ENCODE measurements at places on chromosomes 2 and 18.

DNA sequence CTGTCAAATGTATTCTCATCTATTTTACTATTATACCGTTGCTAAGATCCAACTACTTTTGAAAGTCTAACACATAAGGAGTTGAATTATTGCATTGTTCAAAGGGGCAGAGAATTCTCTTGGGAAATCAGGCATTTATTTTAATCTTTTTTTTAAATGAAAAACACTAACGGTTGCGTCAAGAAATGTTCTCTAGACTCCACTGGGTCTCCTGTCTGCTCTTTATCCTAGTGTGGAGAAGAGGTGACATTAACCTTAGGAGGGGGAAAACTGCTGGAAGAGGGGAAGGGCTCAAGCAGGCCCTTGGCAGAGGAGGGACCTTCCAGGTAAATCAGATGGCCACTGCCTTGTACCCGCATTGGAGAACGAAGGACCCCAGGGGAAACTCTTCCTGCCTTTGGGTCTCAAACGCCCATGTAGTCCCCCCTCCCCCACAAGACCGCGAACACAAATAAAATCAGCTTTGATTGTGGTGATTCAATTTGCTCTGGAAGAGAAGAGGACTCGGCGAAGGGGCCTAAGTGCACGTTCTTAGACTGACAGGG, 1.1 kb upstream of the APCDD1 start:
- DNase-seq, result no peak

DNA sequence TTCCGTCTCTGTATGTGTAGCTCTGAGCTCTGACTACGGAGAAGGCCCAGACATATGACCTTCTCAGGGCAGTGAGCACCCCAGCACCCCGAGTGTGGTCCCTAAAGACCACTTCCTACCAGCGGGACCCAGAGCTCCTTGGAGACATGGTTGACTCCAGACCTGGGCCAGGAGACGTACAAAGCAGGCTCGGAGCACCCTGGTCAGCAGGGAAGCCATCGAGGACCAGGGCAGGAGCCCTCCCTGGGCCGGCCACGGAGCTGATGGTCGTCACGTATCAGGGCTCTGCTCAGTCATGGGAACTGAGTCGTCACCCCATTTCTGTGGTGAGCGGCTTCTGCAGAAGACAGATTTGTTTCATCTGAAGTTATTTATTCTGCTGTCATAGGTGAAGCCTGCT, 12.8 kb upstream of the NEU4 start:
- no peak for DNase-seq

GRCh38 chr18:33575451-33575850, 2.6 kb upstream of the ASXL3 start:
- DNase-seq, result no peak

DNA sequence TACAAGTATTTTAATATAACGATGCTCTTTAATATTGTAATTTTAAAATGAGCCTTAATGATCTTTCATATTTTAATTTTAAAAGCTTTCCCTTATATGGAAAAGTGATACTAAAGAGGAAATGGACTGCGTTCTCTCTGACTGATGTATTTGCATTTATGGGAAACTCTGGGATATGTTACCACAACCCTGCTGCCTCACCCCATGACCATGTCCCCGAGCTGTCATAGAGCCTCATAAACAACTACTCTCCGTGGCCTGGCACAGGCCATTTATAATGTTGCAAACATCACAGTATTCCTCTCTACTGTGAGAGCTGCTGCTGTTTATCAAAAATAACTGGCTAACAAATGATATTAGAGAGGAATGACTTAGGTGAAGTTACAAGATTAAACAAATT, 75.8 kb upstream of the SEC11C start:
- no peak for DNase-seq

DNA sequence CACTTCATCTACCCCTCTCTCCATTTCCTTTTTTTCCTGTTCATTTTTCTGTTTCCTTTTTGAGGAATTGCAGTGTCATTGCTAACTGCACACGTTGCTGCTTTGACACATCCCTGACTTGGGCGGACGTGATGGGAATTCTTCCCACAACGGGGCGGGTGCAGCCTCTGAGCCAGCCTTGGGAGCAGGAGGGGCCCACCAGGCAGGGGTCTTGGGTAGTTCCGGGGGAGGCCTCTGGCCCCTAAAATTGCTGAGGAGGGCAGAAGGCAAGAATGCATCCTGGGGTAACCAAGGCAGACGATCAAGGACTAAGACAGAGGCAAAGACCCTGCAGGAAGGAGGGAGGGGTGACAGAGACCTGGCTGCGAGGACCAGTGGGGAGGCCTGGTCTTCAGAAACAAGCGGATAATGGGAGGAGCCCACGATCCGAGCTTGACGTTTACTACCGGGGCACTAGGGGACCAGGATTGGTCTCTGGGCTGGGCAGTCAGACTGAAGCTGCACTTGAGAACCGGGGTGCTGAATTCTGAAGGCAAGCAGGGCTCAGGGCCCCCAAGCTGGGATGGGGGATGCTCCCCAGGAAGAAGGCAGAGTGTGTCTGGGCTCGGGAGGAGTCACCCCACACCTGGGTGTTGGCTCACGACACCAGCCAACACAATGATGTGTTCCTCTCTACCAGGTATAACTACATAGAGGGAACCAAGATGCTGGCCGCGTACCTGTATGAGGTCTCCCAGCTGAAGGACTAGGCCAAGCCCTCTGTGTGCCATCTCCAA, 14.8 kb upstream of the CNDP1 start:
- DNase-seq, result no peak

DNA sequence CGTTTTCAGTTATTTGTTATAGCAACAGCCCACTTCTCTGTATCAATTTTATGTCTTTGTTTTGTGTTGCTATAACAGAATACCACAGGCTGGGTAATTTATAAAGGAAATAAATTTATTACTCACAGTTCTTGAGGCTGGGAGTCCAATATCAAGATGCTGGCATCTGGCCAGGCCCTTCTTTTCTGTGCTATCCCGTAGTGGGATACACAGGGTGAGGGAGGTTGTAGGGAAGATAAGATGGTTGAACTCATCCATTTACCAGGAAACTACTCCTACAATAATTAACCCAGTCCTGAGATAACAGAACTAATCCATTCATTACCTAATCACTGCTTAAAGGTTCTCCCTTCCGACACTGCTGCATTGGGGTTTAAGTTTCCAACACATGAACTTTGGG, 220.7 kb downstream of the TPGS2 start:
- no peak for DNase-seq

- DNase-seq, result no peak
Measured at GRCh38 chr2:196376984-196377877, 205.9 kb upstream of the STK17B start.

DNA sequence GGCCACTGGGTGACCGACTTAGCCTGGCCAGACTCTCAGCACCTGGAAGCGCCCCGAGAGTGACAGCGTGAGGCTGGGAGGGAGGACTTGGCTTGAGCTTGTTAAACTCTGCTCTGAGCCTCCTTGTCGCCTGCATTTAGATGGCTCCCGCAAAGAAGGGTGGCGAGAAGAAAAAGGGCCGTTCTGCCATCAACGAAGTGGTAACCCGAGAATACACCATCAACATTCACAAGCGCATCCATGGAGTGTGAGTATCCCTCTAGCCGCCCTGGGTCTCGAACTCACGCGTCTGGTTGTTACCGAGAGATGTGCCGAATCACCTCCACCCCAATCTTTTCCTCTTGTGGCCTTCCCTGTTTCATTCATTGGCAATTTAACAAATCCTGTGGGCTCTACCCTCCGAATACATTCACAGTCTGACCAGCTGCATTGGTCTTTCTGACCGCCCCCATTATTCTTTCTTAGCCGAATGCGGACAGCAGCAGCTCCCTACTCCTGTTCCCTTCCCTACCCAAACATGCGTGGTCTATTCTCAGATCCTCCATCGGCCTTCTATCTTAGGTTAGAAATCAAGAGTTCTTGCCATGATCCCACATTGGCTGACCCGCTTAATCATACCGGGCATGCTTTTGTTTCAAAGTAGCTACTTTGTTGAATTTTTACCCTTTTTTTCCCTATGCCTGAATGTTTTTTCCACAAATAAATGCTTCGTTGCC, 631 bp downstream of the RPL31 start:
- no peak for DNase-seq

DNA sequence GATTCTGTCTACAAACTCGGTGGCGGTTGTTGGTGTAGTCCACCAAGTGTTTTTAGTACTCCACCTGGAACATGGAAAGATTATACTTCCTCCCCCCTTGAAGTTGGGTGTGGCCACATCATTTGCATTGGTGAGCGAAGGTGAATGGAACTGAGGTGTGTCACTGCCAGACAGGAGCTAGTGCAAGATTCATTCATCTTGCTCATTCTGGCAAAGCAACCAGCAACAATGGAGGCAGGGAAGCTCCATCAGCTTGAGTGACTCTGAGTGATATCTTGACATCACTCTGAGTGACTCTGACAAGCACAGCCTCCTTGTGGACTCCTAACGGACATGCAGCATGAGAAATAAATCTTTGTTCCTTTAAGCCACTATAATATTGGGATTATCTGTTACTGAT, 54.7 kb upstream of the SLC1A4 start:
- DNase-seq, result no peak

- no peak for DNase-seq
Measured at GRCh38 chr2:235981631-235982030, 186.6 kb downstream of the GBX2 start.

DNA sequence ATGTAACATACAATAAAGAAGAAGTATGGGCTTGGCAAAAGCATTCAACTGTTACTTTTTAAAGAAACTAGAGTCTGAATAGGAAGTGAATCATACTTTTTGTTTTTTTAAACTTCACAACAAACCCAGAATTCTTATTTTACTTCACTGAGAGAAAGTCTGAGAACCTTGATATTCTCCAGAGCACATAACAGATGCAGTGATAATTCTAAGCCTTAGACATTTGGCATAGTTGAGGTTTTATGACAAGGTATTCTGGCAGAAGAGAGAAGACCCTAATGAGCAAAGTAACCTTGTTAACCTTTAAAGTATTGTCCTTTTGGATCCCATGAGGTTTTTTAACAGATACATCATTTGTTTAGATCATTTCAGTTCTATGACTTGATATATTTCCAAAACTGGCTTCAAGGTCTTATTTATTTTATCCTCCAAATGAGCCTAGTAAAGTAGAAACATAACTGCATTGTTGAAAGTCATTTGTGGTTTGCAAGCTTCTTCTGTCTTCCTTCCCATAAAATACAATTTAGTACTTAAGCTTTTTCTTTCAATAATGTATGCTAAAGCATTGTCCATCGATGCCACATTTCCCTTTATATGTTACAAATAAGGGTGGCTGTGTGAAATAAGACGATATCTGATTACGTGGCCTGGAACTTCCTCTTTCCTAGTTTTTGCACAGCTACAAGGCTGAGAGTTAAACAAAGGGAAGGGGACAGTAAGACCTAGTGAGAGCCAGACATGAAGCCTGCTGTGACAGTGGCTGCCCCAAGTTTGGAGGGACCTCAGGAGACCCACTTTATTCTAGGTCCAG, 86.1 kb upstream of the ITPRID2 start:
- no peak for DNase-seq

DNA sequence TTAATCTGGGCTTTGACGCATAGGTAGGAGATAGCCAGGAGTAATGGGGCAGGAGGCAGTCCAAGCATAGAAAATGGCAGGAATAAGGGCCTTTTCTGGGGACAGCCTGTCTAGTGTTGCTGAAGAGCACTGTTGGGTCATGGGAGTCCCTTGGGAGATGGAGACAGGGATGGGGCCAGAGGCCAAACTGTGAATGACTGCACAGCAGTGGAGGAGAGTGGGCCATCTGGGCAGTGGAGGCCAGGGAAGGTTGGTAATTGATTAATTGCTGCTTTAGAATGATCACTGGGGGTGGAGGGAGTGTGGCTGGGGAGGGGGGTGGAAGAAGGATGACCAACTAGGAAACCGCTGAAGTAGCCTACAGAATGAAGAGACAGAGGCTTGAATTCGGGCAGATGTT, 28.6 kb upstream of the CREG2 start:
- no peak for DNase-seq

DNA sequence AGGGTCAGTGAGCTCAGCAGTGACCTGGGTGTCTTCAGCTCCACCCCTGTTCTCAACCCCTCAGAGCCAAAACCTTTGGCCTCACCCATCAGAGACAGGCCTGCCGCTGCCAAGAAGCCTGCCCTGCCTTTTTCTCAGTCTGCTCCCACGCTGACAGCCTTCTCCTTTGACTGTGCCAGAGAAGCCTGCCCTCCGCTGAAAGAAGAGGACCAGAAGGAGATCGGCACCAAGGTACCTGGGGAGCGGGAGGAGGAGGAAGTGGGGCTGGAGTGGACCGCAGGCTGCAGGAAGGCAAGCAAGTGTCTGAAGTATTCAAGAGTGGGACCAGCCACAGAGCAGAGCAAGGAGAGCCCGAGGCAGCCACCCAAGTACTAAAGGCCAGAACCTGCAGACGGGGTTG, 33.2 kb downstream of the TOGARAM2 start:
- DNase-seq, result no peak

- DNase-seq, result no peak
Measured at GRCh38 chr2:10792660-10793400, 19.8 kb downstream of the PDIA6 start.

DNA sequence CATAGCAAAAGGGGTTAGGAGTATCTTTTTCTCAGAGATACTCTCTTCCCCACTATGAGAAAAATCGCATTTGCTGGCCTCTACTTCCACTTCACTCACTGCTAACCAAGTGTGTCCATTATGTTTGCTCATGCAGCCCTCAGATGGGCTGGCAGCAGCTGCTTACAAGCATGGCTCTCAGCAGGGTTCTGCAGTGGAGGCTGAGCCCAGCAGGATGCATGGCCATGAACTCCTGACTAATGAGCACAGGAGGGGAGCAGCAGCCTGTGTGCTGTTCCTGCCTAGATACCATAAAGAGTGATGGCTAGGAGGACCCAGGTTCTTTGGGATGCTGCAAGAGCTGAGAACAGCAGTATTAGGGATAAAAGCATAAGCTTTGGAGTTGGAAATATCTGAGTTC, 316.9 kb upstream of the THSD7B start:
- no peak for DNase-seq

- no peak for DNase-seq
Measured at GRCh38 chr18:53165770-53166169, 825.8 kb downstream of the DCC start.

DNA sequence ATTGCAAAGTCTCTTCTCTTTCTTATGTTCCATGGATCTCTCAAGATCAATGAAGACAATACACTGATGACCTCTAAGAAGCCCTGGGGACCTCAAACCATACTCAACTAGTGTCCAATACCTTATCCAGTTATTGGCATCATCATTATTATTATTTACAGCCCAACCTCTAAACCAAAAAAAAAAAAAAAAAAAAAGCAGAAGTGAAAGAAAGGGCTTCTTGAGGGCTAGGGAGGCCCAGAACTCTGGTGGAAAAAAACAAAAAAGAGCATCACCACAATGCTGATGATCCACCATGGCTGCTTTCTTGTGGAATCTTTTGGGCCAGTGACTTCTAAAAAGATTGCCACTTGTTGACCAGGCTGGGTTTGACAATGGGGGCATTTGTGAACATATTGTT, 324.9 kb downstream of the LPIN1 start:
- no peak for DNase-seq

Data from activated CD8-positive, alpha-beta memory T cell treated with anti-CD3 and anti-CD28 coated beads for 1 hour (primary cell).